ENCODE measurements at places on chromosomes 12 and 14.

- no peak for DNase-seq
Observed at GRCh38 chr14:52073251-52073650, 4.4 kb upstream of the NID2 start.

DNA sequence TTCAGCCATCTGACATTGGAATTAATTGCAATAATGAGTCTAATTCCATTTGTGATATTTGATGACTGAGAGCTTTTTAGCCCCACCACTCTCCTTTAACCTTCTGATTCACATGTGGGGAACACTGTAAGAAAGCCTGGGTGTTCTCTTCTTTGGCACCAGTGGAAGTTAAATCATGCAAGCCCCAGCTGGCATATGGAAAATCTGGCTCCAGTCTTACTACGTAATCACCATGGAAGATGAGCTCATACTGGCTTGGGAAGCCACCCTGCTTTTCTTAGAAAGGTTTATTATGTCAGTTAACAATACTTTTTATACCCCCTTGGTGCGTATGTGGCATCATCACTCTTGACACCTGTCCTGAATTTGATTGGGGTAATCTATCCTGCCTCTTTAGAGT is 479.3 kb downstream of the SLC16A7 start:
- DNase-seq = no peak

DNA sequence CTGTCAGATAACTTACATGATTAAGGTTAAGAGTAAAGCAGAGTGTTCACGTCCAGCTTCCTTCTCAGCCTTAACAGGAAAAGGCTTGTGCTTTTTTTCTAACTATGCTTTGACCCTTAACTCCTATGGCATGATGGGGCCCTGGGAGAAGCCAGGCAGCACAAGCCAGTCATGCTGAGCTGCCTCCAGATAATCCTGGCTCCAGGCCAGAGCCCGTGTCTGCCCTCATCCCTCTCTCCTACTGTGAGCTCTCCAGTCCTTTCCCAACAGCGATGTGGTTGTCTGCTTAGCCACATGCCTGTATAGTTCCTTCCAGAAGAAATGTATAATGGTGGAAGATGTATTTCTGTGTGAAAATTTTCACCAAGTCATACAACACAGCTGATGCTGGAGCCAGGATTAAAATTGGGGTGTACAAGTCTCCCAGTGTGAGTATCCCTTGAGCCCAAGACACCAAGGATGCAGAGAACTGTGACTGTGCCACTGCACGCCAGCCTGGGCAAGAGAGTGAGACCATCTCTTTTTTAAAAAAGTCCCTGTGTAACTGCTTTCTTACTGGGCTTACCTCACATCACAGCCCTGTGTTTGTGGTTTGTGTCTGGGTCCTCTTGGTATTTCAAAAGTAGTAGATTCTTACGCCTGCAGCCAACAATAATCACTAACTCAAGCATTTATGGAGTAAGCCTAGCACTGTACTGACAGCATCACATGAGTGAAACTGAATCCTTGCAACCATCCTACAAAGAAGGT is 7.9 kb upstream of the ITFG2 start:
- DNase-seq = no peak

DNA sequence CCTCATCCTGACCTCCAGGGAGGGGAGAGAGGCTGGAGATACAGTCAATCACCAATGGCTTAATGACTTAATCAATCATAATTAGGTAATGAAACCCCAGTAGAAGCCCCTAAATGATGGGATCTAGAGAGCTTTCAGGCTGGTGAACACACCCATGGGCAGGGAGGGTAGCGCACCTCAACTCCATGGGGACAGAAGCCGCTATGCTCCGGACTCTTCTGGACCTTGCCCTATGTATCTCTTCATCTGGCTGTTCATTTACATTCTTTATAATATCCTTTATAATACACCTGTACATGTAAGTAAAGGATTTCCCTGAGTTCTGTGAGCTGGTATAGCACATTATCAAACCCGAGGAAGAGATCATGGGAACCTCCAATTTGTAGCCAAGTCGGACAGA is 205.9 kb downstream of the STXBP6 start:
- no peak for DNase-seq

DNA sequence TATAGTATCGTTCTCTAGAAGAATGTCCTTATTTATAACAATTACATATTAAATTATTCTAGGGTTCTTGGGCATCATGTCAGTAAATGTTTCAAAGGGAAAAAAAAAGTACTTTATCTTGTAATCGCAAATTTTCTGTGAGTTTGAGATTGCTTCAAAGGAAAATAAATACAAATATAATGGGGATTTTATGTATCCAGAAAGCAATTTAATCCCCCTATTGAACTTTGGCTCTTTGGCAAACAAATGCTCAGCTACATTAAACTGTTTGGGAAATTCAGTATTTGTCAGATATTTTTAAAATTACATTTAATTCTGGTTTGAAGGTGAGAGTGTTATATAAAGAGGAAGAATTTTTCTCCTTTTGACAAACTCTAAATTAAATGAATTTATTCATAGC is 8.0 kb downstream of the ACSS3 start:
- DNase-seq = no peak

GRCh38 chr12:31000751-31001150 is 72.9 kb upstream of the DDX11 start:
- DNase-seq = no peak

GRCh38 chr12:6569312-6569711 is 1.2 kb upstream of the NOP2 start:
- DNase-seq = no peak

DNA sequence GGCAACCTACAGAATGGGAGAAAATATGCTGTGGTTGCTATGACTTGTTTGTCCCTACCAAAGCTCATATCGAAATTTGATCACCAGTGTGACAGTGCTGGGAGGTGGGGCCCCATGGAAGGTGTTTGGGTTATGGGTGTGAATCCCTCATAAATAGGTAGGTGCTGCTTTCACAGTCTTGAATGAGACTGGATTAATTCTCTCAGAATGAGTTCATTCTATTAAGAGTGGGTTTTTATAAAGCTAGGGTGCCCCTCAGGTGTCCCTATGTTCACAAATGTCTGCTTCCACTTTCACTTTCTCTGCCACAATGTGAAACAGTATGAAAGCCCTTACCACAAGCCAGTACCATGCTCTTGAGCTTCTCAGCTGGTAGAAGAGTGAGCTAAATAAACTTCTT is 133.5 kb downstream of the CPNE8 start:
- peak; percentile 32 for DNase-seq

DNA sequence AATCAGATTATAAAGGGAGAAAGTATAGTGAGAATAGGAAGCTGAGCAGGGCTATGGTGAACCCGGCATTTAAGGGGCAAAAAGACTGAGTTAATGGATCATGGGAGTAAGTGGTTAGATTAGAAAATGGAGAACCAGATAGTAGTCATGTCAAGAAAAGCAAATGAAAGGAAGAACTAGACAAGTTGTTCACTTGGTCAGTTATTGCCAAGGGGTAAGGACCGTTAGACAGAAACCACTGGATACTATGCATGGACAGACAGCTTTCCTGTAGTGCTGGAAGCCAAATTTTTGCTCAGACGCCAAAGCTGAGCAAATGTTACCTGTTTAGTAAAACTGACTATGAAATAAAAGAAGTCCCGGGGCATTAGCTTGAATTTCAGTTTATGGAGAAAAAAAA is 3.8 kb downstream of the LIMA1 start:
- DNase-seq = no peak

DNA sequence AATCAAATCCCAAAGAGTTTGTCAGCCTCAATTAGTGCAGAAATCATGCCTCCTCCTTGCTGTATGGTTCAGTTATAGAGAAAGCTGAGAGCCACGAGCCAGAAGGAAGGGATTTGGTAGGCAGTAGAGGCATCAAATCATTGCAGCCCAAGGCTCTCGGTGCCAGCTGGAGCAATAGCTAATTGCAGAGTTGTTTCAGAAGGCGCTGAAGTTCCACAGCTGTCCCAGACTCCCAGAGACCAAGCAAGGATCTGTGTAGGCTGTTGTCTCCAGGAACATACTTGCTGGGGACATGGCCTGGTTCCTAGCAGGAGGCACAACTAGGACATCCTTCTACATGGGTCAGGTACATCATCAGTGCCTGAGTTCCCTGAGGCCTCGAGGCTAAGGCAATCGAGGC is 80.4 kb upstream of the WSCD2 start:
- DNase-seq = no peak

GRCh38 chr14:100911665-100912316 is 8.3 kb upstream of the RTL1 start:
- DNase-seq = no peak

- DNase-seq = no peak
Observed at GRCh38 chr14:63563370-63564026, 20.3 kb upstream of the PPP2R5E start.

GRCh38 chr12:110688446-110689280 is at the start of gene HVCN1:
Gene HVCN1, minus strand, starts transcription at chr12:110689115. Its CDS starts 5,870 bp downstream, at chr12:110683245.
- peak; percentile 41 for DNase-seq

- no peak for DNase-seq
Observed at GRCh38 chr14:82431031-82431430, 897.4 kb upstream of the SEL1L start.

- no peak for DNase-seq
Observed at GRCh38 chr12:6763380-6763779, 2.8 kb upstream of the PTMS start.

GRCh38 chr12:18683327-18684013 is 54.3 kb downstream of the PLCZ1 start:
- DNase-seq = no peak

DNA sequence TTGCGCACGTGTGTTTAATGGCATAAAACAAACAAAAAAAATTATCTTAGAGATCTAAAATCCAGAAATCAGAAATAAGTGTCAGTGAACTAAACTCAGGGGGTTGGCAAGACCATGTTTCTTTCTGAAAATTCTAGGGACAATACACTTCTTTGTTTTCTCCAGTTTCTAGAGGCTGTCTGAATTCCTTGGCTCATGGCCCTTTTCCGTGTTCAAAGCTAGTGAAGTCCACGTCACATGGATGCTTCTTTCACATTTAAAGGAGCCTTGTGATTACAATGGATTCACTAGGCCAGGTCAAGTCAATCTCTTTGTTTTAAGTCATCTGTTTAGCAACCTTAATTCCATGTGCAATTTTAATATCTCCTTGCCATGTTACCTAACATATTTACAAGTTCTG is 22.4 kb downstream of the SLCO1B3 start:
- no peak for DNase-seq

GRCh38 chr12:109983432-109984142 is 12.6 kb downstream of the GIT2 start:
- DNase-seq = no peak

GRCh38 chr12:105409279-105409678 is 78.8 kb downstream of the C12orf75 start:
- no peak for DNase-seq

DNA sequence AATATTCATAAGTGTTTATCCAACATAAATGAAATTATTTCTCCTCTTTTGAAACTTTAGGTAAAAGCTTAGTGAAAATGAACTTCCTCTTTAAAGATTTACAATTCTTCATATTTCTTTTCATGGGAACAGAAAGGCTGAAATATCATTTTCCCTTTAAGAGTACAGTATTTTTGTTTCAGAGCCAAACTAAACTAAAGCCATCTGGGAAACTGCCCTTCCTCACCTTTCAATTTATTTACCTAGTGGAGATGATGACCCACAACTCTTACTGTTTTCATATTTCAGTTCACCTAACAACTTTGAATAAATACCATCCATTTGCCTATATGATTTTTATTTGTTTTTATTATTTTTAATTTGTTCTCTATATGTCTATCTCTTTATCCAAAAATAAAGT is 105.4 kb downstream of the ALX1 start:
- no peak for DNase-seq

DNA sequence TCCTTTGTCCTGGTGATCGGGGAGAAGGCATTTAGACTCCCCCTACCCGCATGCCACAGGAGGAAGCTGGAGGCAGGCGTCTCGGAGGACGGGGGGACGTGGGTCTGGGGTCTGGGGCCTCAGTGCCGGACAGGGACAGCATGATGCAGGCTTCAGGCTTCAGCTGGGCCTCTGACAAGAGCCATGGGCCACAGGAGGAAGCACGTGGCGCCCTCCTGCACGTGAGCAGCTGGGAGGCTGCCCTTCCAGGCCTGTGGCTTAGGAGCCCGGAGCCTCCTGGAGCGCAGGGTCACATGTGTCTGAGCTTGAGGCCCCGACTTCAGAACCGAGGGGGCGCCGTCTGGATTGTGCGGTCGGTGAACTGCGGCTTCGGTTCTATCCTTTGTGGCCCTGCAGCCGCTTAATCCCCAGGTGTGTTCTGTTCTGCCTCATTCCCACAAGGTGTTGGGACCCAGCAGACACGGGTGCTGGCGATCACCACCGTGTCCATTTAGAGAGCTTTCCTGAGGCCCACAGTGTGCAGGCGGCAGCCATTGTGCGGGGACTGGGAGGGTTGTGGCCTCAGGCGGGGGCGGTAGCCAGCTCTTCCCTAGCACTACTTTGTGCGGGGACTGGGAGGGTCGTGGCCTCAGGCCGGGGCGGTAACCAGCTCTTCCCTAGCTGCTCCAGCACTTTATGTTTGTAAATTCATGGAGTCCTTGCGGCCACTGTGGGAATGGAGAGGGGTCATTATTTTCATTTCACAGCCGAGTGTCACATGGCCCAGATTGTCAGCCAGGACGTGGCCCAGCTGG is 150.2 kb downstream of the ADGRD1 start:
- DNase-seq = no peak

- no peak for DNase-seq
Observed at GRCh38 chr12:6378709-6379472, 3.5 kb upstream of the SCNN1A start.

- no peak for DNase-seq
Observed at GRCh38 chr12:99959549-99960170, 25.1 kb downstream of the ANKS1B start.

DNA sequence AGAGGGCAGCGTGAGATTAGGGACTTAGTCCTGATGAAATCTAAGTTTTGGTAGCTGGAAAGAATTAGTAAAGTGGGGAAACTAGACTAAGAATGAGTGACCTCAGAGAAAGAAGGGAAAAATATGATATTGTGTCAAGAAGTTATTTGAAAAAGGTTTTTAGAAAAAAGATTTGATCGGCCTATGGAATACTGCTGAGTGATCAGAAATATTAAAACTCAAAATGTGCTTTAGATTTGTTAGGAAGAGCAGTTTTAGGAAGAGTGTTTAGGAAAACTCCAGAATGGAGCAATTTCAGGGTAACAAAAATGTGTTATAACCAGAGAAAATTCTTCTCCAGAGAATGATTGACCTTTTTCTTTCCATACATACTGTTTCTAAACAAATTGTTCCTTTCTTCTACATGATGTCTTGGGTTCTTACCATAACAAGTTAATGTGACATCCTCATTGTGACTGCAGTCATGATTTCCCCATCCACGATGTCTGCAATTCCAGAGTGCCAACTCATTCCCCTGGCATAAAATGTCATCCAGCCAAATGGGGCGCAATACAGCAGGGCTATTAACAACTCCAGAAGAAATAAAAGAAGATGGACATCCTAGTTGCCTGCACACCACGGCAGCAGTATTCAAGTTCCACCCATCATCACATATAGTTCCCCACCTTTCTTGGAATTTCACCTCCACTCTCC is 11.8 kb downstream of the CD163L1 start:
- DNase-seq = no peak

Data from activated CD8-positive, alpha-beta T cell treated with anti-CD3 and anti-CD28 coated beads for 36 hours (primary cell).